Thyroid gland (tissue), 4 donors: ENCODE measurements at places on chromosomes 5 and 9.
A peak's percentile ranks its signal among the peaks of the same experiment; 100 is the strongest.

DNA sequence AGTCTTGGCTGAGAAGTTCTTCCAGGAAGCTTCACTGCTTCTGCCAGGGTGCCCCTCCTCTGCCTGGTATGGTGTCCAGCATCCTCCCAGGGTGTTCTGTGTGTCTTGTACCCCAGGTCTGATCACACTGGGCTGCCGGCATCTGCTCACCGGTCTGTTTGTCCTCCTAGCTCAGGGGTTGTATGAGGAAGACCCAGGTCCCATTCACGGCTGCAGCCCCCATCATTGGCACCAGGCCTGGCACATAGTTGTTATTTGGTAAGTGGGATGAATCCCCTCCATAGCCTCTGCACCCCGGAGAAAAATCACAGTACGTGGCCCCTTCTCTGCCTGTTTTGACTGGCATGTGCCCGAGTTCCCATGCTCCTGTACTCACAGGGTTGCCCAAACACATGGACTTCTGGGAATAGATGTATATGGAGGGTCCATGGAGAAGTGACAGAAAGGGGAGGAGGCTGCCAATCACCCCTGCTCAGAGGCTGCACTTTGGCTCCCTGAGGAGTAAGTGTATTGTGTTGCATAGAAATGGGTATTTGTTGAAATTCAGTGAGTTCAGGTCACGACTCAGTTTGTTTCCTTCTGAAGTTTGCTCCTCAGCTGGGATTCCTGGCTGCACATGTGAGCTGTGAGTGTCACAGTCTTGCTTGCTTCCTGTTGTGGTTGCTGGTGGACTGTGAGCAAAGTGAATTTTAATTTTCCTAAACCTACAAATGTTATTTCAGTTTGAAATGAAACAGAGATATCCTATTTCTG, 96.2 kb downstream of the HSPA4 start:
- no peak for DNase-seq

- DNase-seq = no peak
Measured at GRCh38 chr9:95808011-95808410, 67.5 kb upstream of the ERCC6L2 start.

GRCh38 chr9:72586388-72587130, 65.2 kb downstream of the TMC1 start:
- DNase-seq = no peak

DNA sequence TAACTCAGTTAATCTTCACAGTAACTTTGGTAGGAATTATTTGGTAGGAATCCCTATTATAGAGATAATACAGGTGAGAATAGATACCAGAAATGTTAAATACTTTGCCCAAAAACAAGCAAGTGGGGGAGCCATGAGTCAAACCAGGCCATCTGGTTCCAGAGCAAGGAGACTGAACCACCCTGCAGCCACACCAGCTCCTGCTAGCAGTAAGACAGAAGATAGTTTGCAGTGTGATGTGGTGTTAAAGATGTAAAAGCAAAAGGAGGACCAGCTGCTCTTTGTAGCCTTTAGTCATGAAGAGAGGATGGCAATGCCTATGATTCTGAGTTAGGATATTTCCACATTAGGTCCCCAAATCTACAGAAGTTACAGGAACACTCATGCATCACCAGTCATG, 101.4 kb downstream of the PRKACG start:
- DNase-seq = no peak

GRCh38 chr5:170917113-170917512, 55.3 kb downstream of the RANBP17 start:
- no peak for DNase-seq

DNA sequence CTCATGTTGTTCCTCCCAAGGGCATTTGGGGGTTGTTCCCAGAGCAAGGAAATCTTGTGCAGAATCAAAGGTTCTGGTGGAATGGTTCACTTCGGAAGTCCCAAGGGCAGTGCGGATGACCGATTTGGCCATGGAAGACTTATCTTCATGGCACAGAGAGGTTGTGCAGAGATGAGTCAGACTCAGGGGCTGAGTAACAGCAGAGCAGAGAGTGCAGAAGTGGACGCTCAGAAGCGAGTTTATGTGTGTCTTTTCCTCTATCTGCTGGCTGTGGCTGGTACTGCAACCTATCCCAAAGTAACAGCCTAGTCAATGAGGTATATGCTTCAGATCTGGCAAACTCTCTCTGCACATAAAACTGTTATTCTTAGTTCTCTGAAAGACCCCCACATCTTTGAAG, 118.1 kb downstream of the DPYSL3 start:
- DNase-seq = peak; percentile 43

- DNase-seq = peak; percentile 14
Measured at GRCh38 chr5:177382423-177383029, 1.7 kb upstream of the SLC34A1 start.

- DNase-seq = no peak
Measured at GRCh38 chr9:110104261-110104809, 103.6 kb downstream of the C9orf152 start.

GRCh38 chr5:65334077-65334476, 147.6 kb downstream of the ADAMTS6 start:
- peak; percentile 68 for DNase-seq

GRCh38 chr5:52804981-52805380, 17.3 kb downstream of the ITGA1 start:
- no peak for DNase-seq

- DNase-seq = no peak
Measured at GRCh38 chr9:112599732-112600131, 113.1 kb downstream of the KIAA1958 start.

DNA sequence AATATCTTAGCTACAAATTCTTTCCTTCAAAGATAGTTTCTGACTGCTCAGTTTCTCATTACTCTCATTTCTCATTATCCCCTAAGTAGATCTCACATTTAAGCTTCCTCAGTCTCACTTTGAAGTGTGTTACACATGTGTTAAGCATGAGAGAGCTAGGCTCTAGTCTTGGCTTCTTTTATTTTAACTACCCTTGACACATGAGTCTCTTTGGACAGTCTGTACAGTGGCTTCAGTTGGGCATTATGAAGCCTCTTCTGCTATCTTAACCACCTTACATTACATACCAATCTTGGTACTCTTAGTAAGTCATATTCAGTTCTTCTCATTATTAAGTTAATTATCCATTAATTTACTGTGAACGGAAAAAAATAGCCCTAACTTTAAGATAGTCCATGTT, 232.5 kb downstream of the FBXL17 start:
- DNase-seq = no peak

DNA sequence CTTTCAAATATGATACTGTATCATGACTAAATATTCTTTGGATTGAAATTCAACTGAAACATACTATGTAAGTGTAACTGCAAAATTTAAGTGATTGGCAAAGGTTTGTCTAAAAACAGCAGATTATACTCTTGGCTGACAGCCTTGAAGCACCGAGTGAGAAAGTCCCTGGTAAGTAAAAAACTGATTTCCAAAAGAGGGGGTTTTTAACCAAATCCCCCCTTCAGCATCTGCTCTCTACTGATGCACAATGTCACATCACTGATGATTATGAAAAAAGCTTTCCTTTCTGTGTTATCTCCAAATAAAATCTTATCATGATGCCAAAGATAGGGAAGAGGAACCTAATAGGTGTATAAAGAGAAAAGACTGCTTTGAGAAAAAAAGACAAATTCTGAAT, 141.0 kb downstream of the MEF2C start:
- no peak for DNase-seq

DNA sequence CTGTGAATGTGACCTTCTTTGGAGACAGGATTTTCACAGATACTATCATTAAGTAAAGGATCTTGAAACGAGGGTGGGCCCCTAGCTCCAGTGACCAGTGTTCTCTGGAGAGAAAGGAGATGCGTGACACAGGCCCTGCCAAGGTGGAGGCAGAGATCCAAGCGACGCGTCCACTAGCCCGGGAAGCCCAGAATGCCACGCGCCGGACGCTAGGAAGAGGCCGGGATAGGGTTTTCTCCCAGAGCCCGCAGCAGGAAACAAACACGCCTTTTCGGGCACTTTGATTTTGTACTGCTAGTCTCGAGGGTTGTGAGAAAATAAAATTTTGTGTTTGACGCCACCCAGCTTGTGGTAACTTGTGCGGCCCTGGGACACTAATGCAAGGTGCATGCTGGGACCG, 29.6 kb upstream of the VDAC1 start:
- no peak for DNase-seq

- no peak for DNase-seq
Measured at GRCh38 chr9:2963307-2963706, 119.4 kb upstream of the PUM3 start.

DNA sequence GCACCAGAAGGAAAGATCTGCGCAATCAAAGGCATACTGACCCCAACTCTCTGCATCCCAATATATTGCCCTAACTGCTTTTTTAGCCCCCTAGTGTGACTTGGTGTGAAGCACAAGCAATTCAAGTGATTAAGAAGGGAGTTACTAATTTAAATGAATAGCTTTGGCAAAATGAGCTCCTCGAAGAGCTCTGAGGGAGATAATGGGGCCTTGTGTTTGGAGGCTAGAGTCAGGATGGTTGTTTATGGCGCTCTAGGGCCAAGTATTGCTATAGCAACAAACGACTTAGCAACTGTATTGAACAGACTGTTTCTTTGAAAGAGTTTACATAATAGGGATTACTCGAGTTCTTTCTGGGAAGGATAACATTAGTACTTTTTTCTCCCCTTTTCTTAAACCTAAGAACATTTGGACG, 11.5 kb upstream of the C5orf58 start:
- DNase-seq = no peak

GRCh38 chr5:93589829-93590215, 6.8 kb downstream of the NR2F1 start:
- DNase-seq = no peak

DNA sequence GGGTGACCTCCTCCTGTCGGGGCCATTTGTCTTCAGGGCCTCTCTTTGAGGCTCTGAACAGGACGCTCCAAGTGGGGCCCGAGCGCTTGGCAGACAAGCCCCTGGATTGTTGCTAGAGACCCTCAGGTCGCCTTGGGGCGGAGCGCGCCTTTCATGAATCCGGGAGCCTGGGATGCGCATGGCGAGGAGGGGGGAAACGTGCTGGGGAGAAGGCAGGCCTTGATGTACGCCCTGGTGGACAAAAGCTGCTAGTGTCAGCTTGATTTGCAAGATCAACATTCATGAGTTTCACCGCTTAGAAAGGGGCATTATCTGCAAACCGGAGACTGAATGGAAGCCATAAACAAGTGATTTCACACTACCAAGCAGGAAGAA, 226.3 kb downstream of the SMARCA2 start:
- DNase-seq = peak; percentile 30

DNA sequence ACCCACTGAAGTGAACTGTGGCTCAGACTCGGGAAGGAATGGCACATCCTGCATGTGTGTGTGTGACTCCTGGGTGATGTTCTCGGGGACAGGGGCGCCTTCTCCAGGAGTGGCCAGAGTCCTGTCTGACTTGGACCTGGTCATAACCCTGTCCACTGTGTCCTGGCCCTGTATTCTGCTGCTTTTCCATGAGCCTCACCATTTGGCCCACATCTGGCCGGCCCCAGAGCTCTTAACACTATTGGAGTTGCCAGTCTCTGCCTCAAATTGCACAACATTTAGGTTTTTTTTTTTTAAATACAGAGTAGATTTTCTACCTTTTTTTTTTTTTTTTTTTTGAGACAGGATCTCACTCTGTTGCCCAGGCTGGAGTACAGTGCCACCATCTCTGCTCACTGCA, 278.3 kb upstream of the TUT7 start:
- no peak for DNase-seq

- no peak for DNase-seq
Measured at GRCh38 chr9:32603914-32604852, 31.2 kb upstream of the NDUFB6 start.

GRCh38 chr5:155091768-155092717, 78.5 kb downstream of the KIF4B start:
- no peak for DNase-seq

DNA sequence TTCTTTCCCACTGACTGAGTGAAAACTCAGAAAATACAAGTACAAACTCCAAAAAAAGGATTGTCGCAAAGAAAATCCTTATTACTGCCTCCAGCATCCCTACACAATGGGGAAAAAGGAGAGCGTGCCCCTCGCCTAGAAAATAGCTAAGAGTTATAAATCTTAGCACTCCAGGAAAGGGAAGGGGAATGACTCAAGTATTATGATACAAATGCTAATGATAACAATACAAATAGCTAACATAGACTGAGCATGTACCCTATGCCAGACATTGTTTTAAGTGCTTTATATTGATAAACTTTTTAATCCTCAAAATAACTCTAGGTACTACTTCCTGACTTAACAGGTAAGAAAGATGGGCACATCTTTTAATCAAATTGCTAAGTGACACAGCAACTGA, 70.8 kb upstream of the VCAN start:
- DNase-seq = no peak

GRCh38 chr5:169911448-169912212, 68.7 kb downstream of the INSYN2B start:
- no peak for DNase-seq

DNA sequence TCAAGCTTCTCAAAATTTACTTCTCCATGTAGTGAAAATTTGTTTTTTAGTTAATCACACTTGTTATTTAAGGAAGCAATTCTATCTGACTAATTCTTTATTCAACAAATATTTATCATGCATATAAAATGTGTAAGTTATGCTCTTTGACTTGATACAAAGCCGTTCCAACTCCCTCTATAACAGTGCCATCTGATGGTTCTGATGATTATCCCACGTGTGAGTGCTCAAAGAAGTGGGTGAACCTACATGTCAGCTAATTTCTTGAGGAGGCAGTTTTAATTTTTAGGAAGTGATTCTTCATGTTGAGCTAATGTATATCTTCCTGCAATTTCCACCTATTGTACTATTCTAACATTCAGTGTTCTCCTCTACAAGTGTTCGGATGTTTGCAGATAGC, 88.8 kb upstream of the BRINP1 start:
- no peak for DNase-seq

DNA sequence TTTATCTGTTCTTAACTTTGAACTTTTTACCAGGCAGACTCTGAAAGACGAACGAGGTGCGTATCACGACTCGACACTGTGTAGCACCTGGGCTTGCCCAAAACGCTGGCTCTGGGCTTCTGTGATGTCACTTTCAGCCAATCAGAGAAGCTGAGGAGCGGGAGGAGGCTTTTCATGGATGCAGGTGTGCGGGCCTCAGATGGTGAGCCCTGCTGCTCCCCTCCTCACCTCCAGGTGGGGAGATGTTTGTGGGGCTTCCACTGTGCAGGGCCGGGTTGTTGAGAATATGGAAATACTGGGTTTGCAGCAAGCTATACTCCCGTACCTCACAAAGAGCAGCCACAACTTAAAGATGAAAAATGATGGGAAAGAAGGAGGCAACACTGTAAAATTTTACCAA, 246.3 kb downstream of the IRX2 start:
- no peak for DNase-seq

GRCh38 chr9:114722937-114723620, 41.1 kb upstream of the TEX48 start:
- DNase-seq = no peak
